ENCODE measurements at places on chromosomes 5 and 9.

DNA sequence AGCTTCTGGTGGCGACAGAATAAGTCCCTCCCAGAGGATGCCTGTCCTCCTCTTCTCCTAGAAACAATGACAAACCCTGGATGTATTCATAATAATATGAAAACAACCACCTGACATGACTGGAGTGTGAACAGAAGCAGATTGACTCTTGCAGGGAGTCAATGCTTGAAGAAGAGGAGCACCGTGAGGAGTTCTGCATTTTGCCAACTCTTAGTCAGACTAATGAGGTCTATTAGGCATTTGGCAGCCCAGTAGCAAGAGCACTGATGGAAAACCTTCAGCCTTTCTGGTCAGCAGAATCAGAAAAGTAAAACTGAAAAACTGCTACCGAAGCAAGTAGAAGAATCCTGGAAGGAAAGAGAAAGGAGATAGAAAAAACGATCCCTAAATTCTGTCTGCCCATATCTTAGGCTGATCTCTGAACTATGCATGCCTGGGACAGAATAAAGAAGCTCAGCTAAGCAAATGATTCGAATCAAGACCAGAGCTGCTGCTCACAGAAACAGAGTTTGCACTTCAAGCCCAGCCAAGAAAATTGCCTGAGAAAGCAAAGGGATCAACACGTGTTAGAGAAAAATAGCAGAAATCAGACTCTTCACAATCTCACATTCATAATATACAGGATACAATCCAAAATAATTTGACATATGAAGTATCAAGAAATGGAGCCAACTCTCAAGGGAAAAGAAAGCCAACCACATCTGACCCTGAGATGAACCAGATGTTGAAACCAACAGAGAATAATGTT is 69.5 kb upstream of the OSMR start:
- DNase-seq, result peak; percentile 86

- DNase-seq, result no peak
These were observed 38.9 kb downstream of the NTRK2 start for GRCh38 chr9:84708400-84708799.

GRCh38 chr5:179901462-179901861 is 6.2 kb downstream of the TBC1D9B start:
- DNase-seq, result no peak

- DNase-seq, result peak; percentile 66
These were observed 593 bp downstream of the BRD3OS start for GRCh38 chr9:134025606-134026541.

DNA sequence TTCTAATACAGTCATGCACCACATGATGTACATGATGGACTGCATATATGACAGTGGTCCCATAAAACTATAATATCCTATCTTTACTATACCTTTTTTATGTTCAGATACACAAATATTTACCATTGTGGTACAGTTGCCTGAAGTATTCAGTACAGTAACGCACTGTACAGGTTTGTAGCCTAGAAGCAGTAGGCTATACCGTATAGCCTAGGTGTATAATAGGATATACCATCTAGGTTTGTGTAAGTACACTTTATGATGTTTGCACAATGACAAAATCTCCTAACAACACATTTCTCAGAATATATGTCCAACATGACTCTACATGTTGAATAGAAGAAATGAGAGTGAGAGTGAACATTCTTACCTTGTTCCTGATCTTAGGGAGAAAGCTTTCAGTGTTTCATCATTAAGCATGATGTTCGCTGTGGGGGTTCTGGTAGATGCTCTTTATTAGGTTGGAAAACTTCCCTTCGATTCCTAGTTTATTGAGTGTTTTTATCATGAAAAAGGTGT is 31.8 kb downstream of the AMBP start:
- DNase-seq, result no peak

DNA sequence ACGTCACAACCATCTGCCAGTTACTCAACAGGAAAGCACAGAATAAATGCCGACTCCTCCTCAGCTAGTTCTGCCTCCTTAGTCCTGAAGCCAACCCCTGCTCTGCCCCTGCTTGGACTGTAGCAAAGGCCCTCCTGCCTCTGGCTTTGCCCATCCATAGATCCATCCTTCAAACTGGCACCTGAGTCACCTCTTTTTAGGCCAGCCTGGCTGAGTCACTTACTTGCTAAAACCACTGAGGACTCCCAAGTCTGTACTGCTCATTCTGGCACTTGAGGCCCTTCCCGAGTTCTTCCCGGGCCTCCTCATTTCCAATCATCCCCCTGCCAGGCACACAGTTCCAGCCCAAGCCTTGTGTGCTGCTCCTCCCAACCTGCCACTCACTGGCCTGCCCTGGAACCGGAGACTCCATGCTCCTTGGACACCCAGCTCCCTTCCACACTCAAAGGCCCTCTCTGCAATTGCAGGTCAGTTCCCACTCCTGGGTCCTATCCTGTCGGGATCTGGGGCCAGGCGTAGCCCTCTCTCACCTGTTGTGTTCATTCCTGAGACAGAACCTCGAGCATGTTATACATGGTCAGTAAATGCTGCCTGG is 220.1 kb downstream of the DAB2IP start:
- no peak for DNase-seq

DNA sequence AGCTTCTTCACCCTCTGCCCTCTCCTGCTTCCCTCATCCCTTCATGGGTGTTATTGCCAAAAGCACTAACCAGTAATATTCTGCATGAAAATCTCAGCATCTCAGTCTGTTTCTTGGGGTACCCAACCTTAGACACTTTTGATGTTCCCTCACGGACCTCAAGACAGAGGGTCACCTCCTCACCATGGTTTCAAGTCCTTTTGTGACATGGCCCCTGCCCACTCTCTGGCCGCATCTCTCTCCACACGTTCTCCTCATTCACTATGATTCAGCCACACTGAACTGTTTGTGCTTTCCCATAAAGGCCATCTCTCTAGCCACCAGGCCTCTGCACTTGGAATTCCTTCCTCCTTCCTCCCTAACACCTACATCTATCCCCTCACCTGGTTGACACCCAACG is 111.5 kb upstream of the SPOCK1 start:
- DNase-seq, result no peak
